ENCODE measurements at places on chromosomes 11 and 22.

DNA sequence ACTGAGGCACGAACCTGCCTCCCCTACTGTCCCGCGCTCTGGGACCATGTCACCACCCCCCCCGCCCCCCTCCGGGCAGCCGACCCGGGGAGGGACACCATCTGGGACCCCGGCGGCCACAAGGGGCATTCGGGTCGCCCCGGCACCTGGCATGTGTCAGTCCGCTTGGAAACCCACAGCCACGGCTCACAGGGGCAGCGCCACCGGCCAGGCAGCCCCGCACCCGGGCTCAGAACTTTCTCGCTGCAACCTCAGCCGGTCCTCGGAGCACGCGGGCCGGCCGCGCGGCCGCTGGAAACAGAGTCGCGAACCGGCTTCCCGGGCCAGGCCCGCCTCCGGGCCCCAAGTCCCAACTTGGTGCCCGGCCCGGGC is 159.9 kb upstream of the GRK3 start:
- no peaks in the 10 kb centered on the region for H3K36me3 ChIP-seq
- peak overlapping the region; percentile 11 for H3K4me3 ChIP-seq
- DNase-seq = no peak
- H3K27me3 ChIP-seq = no peaks in the 10 kb centered on the region
- peak overlapping the region; percentile 88 for H3K27ac ChIP-seq

- no peaks in the 10 kb centered on the region for H3K27me3 ChIP-seq
- H3K27ac ChIP-seq = no peak overlapping the region
- DNase-seq = no peak
- H3K4me3 ChIP-seq = no peak overlapping the region
- peaks cover 22% of the 10 kb centered on the region for H3K36me3 ChIP-seq
- H3K4me1 ChIP-seq = no peaks in the 10 kb centered on the region
Measured at GRCh38 chr22:41264408-41264941, 21.5 kb downstream of the RANGAP1 start.

GRCh38 chr22:48434156-48434867 is 1393.4 kb downstream of the BRD1 start:
- DNase-seq = no peak
- H3K36me3 ChIP-seq = no peaks in the 10 kb centered on the region
- H3K27me3 ChIP-seq = no peaks in the 10 kb centered on the region
- H3K4me3 ChIP-seq = no peak overlapping the region

- H3K36me3 ChIP-seq = no peaks in the 10 kb centered on the region
- DNase-seq = no peak
- no peaks in the 10 kb centered on the region for H3K4me1 ChIP-seq
- no peak overlapping the region for H3K4me3 ChIP-seq
- H3K27ac ChIP-seq = no peak overlapping the region
- no peaks in the 10 kb centered on the region for H3K27me3 ChIP-seq
Measured at GRCh38 chr11:15519124-15519791, 404.5 kb downstream of the INSC start.

DNA sequence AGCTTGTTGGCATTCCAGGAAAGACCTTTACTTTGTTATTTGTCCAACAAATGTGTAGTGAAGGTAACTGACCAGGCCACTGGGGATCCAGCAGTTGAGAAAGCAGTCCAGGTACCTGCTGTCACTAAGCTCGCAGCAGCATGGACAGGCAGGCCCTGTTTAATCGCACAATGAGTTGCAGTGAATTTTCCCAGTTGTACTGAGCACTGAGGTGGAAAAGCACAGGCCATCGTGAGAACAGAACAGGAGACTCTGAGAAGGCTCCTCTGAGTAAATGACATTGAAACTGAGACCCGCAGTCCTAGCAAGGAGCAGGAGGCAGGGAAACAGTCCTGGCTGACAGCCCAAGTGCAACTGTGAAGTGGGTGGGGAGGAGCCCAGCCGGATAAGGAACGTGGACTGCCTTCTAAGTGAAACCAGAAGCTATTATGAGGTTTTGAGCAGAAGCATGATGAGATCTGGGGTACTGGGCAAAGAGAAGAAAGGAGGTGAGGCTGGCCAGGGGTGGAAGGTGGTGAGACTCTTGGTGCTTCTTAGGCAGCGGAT is 39.8 kb upstream of the CDON start:
- H3K36me3 ChIP-seq = no peaks in the 10 kb centered on the region
- H3K4me3 ChIP-seq = no peak overlapping the region
- peak overlapping the region; percentile 30 for H3K27ac ChIP-seq
- no peaks in the 10 kb centered on the region for H3K27me3 ChIP-seq

DNA sequence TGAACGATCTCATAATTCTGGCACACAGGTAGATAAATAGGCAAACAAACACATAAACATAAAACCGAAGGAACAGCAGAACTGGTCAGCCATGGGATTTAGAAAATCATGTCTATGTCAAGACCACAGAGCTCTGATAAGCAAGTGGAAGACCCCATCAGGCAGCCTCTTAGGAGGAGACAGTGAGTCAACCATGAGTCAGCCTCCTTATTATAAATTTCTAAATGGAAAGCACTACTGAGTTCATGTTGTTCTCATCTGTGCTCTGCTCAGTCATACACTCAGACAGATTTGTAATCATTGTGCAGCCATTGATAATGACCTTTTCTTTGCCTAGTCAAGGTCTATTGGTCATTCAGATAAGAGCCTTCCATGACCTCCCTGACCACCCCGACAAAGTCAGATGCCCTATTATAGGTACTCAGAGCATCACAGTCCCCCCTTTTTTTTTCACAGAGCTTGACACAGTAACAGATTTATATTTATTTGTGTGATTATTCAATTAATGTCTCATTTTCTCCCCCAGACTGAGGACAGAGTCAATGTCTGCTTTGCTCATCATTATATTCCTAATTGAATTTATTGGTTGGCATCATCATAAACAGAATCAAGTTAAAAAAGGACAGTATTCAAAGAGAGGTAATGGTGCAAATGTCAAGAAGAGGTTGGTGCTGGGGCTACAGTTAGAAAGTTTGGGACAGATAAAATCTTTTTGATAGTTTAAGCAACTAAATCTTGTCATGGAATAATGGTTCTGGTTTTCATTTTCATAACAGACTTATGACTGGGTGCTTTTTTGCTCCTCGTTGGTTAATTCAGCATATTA is 579.7 kb upstream of the CCDC90B start:
- H3K36me3 ChIP-seq = no peaks in the 10 kb centered on the region
- H3K4me3 ChIP-seq = no peak overlapping the region
- no peaks in the 10 kb centered on the region for H3K27me3 ChIP-seq

DNA sequence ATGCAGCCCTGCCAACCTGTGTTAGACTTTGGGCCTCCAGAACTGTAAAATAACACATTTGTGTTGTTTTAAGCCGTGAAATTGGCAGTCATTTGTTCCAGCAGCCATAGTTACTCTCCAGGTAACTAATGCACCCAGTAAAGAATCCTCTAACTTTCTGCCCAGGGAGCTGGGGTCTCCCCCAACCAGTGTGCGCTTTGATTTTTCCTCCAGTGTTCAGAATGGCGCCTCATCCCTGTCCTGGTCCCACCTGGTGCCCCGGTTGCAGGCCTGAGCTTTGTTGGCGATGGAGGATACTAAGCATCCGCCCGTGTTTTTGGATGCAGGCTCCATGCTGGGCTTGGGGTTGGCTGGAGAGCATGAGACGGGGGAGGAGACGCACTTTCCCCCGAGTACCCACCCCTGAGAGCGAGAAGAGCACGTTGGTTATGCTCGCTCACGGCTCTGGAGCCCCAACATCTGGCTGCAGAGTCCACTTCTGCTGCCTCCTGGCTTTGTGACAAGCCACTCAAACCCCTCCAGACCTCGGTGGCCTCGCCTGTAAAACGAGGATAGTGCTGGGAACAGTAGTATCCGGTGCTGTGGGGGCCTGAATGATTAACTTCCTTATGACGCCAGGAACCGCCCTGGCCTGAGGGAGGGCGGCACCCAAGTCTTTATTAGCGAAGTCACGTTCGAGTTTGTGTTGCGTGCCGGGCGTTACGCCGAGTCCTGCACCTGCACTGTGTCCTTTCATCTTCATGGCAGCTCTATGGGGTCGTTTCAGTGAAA is 25.8 kb downstream of the MRGPRD start:
- no peak overlapping the region for H3K4me3 ChIP-seq
- H3K36me3 ChIP-seq = no peaks in the 10 kb centered on the region
- no peak overlapping the region for H3K27ac ChIP-seq
- no peaks in the 10 kb centered on the region for H3K27me3 ChIP-seq
- peak; percentile 23 for DNase-seq
- peaks cover 8% of the 10 kb centered on the region for H3K4me1 ChIP-seq

GRCh38 chr11:73931039-73931645 is 19.7 kb upstream of the DNAJB13 start:
- no peaks in the 10 kb centered on the region for H3K4me1 ChIP-seq
- no peak overlapping the region for H3K27ac ChIP-seq
- H3K36me3 ChIP-seq = peaks cover 22% of the 10 kb centered on the region
- no peak overlapping the region for H3K4me3 ChIP-seq

- H3K27me3 ChIP-seq = peaks cover 8% of the 10 kb centered on the region
- no peak for DNase-seq
- no peak overlapping the region for H3K27ac ChIP-seq
- no peak overlapping the region for H3K4me3 ChIP-seq
- H3K36me3 ChIP-seq = no peaks in the 10 kb centered on the region
Measured at GRCh38 chr11:107931206-107931605, 3.0 kb downstream of the RAB39A start.

GRCh38 chr11:27216270-27217149 is 146.5 kb downstream of the CCDC34 start:
- H3K4me1 ChIP-seq = peaks cover 45% of the 10 kb centered on the region
- no peak overlapping the region for H3K4me3 ChIP-seq
- H3K27me3 ChIP-seq = no peaks in the 10 kb centered on the region

Data from body of pancreas (tissue), 4 donors.